Stimulated activated CD4-positive, alpha-beta T cell treated with anti-CD3 and anti-CD28 coated beads, Interleukin-1b, Interleukin-23, amount 100 ng/mL, for 1 hour (primary cell): ENCODE measurements at places on chromosomes 4 and X.

DNA sequence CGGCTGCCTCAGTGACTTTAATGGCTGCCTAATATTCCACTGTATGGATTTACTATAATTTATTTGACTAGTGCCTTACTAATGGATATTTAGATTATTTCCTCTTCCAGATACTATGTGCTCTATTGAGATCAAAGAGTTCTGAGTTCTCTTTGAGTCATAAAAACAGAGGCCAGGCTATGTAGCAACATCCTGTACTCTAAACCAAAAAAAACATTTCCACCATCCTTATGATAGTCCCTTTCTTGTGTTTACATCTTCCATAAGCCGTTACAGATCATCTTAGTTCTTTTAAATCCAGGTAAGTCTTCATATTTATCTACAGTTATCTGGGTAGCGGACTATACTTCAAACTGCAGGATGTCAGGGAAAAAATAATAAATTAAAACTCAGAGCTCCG is 56.6 kb upstream of the TMEM184C start:
- no peak for DNase-seq

GRCh38 chr4:86759298-86759697 is 89.9 kb downstream of the SLC10A6 start:
- DNase-seq, result no peak

DNA sequence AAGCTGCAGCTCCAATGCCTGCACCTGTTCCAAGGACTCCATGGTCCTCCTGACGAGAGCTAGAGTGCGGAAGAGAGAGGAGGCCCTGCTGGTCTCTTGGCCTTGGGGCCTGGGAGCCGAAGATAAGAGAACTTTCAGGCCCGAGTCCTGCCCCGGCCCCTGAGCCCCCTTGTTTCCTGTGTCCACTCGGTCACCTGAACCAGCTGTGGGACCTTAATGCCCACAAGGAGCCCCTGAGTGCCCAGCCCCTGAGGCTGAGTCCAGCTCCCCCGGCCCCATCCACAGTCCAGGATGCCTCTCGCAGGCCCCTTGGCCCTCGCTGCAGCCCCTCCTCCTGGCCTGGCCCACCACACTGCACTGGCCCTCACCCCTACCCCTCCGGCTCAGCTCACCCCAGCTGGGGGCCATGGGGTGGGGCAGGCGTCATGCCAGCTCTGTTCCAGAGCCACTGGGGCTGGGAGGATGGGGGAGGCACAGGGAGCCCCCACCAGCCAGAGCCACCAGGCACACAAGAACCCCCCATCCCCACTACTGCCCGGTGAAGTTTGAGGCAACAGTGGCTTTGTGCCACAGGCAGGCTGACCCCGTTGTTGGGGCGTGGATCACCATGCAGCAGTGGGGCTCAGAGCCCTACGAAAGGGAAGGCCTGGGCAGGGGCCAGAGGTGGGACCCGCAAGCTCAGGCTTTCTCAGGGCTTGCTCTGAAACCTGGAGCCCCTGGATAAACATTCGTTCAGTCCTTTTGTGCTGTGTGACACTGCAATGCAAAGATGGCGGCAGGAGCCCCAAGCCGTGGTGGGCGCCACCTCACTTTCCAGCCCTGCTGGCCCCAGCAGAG is 14.1 kb downstream of the NAT8L start:
- DNase-seq, result no peak

DNA sequence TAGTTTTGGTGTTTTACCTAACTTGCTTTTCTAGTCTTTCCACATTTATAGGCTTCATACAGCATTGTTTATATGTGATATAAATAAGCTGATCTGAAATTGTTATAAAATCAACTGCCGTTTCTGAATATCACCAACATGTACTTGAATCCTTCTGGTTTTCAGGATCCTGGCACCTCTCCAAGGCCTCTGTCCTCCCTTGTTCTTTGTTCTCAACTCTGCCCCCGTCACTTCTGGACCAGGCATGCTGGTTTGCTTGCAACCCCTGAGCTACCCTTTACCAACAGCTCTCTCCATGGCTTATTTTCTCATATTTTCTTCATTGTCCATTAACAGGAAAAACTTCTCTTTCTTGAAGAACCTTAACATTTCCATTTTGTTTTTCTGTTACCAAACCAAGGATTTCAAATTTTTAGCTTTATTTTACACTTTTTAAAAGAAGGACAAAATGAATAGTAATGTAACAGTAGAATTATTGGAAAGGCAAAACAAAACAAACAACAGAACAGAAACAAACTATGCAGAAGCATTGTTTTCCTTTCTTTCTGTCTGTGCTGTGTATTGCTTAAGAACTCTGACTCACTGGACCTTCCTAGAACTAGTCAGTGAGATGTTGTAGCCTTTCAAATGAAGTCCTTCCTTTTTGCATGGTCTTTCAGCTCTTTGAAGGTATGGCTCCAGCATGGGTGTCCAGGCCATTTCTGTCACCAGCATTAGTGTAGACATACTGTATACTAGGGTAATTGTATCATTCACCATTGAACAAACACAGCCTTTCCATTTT is 44.8 kb downstream of the BANK1 start:
- no peak for DNase-seq

DNA sequence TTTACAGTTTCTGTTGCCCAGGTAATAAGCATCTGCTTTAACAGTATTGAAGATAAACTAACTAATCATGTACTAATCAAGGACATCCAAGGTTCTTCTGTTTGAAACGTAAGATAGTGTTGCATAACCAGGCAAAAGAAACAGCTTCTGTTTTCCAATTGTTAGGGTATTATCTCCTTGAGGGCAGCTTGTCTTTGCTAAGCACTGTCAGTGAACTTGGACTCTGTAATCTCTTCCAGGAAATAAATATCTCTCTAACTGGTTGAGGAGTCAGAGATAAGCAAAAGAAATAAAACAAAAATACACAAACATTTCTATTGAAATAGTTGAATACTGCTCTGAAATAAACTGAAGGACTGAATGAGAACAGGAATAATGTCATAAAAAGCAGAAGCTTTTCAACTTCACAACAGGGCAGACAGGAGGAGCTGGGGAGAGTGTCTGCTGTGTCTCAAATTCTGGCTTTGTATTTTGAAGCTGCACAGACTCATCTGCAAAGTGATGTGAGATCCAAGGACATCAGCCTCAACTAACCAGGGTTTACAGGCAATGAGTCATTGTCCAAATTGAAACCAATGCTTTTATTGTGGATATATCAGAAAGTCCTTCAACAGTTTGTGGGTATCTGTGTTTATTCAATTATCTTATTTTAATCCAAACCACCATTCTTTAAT is 1253.0 kb upstream of the PCDH7 start:
- DNase-seq, result no peak
